Iris pigment epithelial cell (primary cell): ENCODE measurements at places on chromosomes 5 and 9.

DNA sequence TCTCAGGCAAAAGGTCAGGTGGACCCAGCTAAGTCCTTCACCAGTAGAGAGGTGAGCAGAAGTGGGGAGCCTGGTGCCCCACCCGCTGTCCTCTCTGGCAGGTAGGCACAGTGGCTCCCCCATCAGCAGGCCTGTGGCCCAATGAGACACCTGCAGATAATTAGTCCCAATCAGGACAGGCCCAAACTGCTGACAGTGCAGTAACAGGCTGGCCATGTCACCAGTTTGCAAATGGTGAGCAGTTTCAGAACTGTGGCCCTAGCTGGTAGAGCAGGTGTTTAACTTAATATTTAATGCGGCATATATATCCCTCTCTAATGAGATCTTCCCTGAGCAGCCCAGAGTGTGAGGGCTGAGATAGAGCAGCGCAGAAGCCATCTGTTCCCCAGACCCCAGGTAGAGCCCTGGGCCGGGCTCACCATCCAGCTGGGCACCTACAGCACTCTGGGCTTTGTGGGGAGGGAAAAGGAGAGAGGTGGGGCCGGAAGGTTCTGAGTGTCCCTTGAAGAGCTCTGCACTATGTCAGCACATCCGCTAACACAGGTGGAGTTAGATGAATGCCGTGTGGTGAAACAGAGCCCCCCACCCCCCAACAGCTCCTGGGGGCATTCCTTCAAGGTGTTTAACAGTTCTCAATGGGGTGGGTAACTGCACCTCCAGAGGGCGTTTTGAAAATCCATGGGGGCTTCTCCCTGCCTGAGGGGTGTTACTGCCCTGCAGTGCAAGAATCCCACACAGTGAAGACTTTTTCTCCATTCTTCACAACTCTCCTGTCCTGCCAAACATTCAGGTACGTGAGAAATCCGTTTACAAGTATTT, 120.5 kb downstream of the PAX5 start:
- no peak for DNase-seq

DNA sequence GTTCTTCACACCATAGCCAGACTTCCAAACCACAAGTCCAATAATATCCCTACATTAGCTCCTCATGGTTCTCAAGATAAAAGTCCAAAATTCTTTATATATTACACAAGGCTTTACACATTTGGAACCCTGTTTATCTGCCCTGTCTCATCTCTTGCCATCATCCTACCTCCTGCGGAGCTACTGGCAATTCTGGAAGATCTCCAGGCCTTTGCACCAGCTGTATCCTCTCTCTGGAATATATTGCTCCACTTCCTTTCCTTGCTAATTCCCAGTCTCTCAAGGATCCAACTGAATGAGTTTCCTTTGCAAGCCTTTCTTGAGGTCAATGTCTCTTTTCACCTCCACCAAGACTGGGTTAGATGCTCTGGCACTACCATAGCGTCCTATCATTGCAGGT, 41.3 kb upstream of the MIER3 start:
- DNase-seq: no peak

GRCh38 chr9:127862075-127863011, 7.9 kb upstream of the ENG start:
- no peak for DNase-seq

GRCh38 chr9:133683586-133684120, 47.5 kb downstream of the DBH start:
- peak; percentile 25 for DNase-seq

DNA sequence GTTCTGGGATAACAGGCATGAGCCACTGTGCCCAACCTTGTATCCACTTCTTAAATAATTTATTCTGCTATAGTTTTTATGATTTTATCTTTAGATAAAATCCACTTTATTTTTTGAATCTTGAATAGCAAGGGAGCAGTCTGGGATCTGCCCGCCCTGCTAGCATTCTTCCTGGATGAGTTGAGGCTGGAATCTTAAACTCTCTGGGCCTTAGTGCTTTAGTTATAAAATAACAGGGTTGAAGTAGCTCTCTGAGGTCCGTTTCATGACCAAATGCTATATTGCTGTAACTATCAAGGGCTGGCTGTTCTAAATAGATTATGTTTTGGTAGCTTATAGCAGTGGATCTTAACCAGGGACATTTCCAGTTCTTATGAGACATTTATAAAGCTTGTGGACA, 20.8 kb downstream of the ACER2 start:
- DNase-seq: no peak

DNA sequence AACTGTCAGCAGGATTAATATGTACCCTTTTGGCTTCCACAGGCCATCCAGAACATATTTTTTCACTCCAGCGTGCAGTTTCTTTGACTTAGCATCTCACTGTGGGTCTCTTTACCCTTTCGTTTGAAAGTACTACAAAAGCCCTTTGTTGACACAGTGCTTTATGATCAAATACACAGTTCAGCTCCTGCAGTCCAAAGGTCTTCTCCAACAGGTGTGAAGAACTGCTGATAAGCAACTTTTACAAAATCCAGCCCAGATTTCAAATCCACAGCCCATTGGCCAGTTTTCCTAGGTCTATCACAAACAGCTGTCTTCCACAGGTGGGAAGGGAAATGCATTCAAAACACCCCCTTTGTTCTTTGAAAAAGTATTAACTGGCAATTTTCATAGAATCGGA, 54.8 kb downstream of the MYO10 start:
- DNase-seq: no peak

DNA sequence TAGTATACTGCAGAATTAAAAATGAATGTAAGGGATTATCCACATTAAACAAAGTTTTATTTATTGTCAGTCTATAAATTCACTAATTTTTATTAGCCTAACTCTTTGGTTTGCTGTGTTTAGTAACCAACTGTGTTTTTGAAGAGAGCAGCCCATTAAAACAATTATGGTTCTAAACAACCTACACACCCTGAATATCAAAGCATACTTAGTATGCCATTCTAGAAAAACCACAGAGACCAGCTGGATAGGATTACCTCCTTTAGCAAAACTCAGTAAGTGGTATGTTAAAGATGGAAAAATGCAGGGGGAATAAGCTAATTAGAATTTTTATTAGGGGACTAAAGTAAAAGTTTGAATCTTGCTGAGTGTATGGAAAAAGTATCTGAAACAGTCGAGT, 1981.7 kb upstream of the NUDT12 start:
- no peak for DNase-seq

DNA sequence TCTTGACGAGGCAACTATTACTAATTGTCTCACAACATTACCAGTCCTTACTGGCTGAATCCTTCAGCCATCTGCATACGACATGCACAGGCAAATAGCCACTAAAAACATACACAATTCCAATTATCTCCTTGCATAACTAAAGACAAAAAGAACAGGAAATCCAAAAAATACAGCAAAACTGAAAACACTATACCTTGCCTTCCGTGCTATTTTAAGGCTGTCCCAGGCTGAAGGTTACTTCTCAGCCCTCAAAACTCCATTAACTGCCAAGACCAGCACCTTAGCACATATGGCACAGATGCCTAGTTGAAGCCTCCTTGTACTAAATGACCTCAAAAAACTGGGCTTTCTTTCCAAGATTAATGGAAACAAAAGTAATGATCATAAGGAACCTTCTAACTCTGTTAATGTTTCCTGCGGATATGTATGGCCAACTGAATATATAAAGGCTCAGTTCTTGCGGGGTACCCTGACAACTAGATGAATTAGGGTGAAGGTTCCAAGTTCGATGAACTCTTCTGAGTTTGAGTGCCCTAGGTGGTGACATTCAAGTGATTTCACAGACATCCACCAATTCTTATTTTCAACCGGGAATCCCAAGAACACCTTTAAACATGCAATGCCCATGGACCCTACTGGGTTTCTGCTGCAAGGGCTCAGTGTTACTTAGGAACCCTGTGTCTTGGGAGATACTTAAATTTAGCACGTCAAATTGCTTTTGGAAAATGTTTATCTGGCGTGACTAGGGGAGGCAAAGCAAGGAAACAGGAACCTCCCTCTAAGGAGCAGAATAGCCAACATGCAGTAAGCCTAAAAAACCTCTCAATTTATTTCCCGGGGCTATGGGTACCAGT, 455.3 kb downstream of the RAB3C start:
- DNase-seq: peak; percentile 39

DNA sequence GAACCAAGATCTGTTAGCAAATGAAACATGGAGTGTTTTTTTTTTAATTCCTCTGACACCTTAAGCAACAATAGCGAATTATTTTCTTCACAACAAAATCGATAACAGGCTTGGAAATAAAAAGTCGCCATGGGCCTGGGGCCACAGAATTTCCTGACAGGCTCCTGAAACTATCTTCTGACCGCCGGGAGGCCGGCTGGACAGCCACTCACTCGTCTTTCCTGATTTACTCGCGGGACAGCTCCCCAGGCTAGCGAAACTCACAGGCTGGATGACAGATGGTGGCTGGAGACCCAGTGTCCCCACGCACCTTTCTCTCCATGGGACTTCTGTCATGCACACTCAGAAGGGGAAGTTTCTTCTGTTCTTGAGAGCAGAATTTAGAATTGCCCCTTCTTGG, 143.3 kb upstream of the IRX2 start:
- DNase-seq: no peak

DNA sequence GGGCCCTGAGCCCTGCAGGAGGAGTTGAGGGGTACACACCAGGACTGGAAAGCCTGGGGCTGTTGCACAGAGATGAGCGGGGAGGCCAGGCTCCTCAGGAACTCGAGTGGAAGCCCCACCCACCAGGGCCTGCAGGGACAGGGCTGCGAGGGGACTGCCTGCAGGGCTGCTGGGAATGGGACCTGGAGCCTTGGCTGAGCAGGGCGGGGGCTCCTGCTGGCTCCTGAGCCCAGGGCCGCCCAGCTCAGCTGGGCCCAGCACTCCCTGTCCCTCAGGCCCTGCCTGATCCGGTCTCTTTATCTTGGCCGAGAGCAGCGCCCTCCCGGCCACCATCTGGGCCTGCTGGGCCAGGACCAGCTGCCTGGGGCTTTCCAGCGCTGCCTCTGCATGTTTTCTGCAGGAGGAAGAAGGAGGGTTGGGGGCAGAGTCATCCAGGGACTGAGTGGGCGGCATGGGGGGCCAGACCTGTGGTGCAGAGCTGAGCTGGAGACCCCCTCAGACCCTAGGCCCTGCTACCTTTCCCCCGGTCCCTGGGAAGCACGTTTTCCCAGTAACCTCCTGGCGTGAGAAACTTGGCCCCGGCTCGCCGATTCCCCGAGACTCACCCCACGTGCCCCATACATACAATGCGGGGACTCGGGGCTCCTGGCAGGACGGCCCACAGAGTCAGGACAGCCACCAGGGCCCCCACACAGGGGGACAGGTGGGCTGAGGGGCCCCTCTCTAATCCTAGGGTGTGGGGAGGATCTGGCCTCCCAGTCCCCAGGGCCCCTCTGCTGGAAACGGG, 9.4 kb downstream of the LCN12 start:
- no peak for DNase-seq

DNA sequence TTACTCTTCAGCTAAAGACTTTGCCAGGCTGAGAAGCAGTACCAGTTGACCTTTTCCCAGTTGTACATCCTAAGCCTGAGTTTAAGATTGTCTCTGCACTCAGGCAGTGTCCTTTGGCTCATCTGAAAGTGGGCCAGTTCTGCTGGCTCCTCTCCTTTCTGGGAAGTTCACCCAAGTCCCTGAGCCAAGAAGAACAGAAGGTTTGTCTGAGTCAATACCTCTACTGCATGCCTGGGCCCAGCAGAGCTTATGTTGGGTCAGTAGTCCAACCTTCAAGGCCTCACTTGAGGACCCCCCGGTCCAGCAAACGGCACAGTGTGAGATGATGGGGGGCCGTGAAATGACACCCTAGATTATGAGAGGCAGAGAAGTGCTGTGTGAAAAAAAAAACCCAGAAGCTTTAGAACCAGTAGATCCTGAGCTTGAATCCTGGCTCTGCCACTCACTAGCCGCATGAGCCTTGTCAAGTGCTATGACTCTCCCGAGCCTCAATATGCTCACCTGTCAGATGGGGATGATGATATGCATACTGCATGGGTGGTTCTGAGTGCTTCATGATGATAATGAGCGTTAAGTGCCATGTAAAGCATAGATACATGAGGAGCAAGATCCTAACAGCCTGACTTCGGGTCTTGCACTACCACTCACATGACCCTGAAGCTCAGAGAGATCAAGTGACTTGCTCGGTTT, 156.0 kb downstream of the MACROH2A1 start:
- DNase-seq: no peak

DNA sequence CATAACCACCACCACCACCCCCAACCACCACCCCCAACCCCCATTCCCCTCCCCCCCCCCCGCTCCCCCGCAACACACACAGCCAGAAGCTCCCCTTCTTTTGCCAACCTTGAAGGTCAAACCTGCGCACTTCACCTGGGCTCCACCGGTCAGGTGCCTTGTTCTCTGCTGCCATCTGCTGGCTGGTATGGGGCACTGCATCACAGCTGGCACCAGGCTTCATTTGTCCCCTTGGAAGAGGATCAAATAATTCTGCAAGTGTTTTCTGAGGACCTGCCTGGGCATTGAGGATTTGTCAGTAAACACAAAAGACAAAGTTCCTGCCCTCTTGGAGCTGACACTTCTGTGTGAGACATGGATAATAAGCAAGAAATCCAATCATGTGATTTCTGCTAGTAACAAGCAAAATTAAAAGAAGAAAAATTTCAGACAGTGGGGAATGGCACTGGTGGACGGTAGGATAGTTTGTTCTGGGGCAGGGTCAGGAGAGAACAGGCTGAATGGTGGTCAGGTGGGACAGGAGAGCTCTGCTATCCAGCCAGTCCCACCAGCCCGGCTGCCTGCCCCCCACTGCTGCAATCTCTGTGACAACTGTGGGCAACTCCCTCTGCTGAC, 55.6 kb upstream of the LMX1B start:
- peak; percentile 14 for DNase-seq

DNA sequence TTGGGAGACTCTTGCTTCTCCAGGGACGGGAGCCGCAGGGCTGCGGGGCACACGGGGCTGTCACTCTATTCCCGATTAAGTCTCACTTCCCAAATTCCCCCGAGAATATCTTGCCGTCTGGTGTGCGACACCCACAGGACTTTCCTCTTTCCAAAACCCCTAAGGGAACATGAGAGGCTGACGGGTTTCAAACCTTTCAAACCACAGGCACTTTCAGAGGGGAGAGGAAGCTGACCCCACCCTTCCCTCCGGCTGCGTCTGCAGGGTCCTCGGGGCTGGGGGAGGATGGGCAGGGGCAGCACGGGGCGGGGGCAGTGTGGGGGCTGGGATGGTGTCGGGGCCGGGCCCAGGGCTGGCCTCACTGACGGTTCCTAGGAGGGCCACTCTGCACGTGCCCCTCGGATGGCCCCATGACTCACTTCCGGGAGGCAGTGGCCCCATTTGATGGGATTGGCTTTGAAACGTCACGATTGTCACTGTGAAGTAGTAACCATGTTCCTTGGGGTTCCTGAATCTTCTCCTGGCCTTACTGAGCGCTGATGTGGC, 38.2 kb downstream of the SLC9A3 start:
- no peak for DNase-seq

DNA sequence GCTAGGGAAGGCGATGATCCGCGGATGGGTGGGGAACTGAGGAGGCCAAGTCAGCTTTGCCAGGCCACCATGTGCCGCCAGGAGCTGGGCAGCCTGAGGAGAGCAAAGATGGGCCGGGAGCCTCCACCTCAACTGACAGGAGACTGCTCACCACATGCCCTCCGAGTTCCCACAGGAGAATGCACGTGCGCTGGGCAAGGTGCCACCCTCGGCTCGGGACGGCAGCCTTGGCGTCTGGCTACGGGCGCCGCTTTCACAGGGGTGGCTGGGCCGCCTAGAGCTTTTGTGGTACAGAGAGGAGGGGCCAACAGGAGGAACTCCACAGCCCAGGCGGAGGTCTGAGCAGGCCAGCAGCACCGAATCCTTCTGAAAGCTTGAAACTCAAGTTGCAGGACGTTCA, 5.3 kb upstream of the TBC1D9B start:
- DNase-seq: no peak

- peak; percentile 73 for DNase-seq
Observed at GRCh38 chr9:34591248-34591916, 1.9 kb upstream of the CNTFR start.

GRCh38 chr9:81690251-81690851, 1.0 kb upstream of the TLE1 start:
- no peak for DNase-seq
